ENCODE measurements at places on chromosomes 4 and X.

GRCh38 chrX:114626323-114626722 is 42.4 kb downstream of the HTR2C start:
- DNase-seq: peak; percentile 5

DNA sequence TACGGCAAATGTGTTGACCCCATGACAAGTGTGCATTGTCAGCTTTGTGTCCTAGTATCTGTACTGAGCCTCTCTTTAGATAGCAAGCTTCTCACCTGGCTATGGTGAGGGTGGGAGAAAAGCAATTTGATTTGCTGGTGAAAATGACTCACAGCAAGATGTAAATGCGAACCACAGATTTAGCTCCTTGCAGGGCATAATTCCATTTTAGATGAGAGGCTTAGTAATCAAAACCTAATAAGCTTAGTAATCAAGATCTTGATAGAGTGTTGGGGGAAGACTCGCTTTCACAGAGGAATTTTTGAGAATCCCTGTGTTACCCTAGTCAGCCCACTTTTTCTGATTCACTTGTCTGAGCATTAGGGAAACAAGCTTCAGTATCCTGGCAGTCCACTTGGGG is 7.7 kb upstream of the OCIAD2 start:
- DNase-seq: no peak

GRCh38 chr4:109801895-109802319 is at the start of gene CFI:
Gene CFI, minus strand, starts transcription at chr4:109801999. Its CDS starts 28 bp downstream, at chr4:109801971.
- peak; percentile 91 for DNase-seq

- DNase-seq: peak; percentile 16
These were observed 73.3 kb downstream of the MANBA start for GRCh38 chr4:102687373-102687981.

GRCh38 chrX:110316351-110317060 is 1.4 kb downstream of the AMMECR1 start:
- no peak for DNase-seq

GRCh38 chr4:47669946-47670345 is 167.9 kb downstream of the CORIN start:
- DNase-seq: no peak

All from astrocyte of the cerebellum (primary cell).